HCT116 (cell line): ENCODE measurements at places on chromosomes 3 and 15. TPM values are rescaled to one million over a fixed set of nuclear protein-coding genes. Genes with fewer than 3 reads are reported as not detected.

DNA sequence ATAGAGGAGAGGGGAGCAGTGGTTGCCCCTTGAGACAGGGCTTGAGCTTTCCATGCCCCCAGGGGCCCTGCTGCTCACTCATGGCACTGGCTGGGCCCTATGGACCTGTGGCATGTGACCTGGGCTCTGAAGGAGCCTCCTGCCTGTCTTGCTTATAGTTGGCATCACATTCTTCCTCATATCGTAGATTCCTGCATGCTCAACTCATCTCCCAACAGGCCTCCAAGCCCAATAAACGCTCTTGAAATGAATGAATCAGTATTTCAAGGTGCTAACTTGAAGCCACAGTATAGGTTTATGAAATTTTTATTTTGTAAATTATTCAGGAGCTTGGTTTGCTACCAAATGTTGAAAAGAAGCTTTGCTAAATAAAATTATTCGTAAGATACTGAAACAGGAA is 93.3 kb upstream of the SLC7A14 start:
- DNase-seq: no peak
- H3K4me1 ChIP-seq: no peaks in the 10 kb centered on the region
- H3K27me3 ChIP-seq: no peaks in the 10 kb centered on the region

DTWD1 gene
- total RNA-seq: 34.5 TPM

SPINT1 gene
- total RNA-seq: 123 TPM

AGBL1 gene
- total RNA-seq: not detected

GOLGA6A gene
- total RNA-seq: 0.39 TPM

ATP13A4 gene
- total RNA-seq: 0.15 TPM

CCDC54 gene
- total RNA-seq: not detected

- no peak for DNase-seq
- no peaks in the 10 kb centered on the region for H3K27me3 ChIP-seq
- H3K27ac ChIP-seq: no peak overlapping the region
- H3K36me3 ChIP-seq: no peaks in the 10 kb centered on the region
Measured at GRCh38 chr3:183155499-183155898, 7.0 kb downstream of the LAMP3 start.

DNA sequence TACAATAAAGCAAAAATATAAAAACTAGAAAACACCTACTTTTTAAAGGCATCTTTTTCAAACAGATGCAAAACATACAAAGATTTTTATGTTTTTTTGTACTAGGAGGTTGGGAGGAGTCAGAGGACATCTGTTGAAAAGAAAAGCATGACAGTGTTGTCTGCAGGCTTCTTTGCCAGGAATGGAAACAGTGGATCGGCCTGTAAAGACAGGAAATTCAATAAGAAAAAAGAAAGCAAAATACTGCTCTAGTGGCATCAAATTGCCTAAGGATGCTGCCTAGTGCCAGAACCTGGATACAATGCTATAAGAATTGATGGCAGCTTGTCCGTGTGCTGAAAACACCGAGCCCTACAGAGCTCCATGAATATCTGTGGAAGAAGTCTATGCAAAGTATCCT is 69.9 kb downstream of the TBC1D5 start:
- H3K27ac ChIP-seq: no peak overlapping the region
- H3K4me3 ChIP-seq: no peak overlapping the region
- H3K4me1 ChIP-seq: no peaks in the 10 kb centered on the region
- H3K36me3 ChIP-seq: no peaks in the 10 kb centered on the region

TM4SF1 gene
- 0.66 TPM for total RNA-seq

DNA sequence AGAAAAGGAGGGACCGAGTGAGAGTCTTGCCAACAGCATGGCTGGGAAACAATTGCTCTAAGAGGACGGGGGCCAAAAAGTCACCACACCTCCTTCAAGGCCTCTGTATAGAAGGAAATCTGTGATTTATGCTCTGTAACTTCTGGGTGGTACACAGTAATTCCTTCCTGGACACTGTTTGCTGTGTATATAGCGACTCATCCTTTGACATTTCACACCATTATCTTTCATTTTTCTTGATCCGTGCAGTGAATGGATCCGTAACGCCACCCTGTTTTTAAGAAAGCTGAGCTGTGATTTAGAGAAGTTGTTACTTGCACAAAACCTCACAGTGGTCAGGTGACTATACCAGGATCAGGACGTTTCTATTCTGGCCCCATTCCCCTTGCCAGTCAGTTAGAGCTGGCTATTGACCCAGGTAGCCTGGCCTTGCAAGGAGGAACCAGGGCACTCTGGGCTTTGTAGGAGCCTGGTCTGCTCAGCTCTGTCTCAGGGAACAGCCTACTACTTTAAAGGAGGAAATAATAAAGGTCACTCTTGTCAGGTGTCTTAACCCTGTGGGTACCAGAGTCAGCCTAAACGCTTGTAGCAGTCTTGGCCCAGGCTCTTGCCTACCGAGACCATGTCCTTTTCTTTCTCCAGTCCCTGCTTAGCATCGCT is 86.5 kb upstream of the MYZAP start:
- DNase-seq: no peak
- peaks cover 20% of the 10 kb centered on the region; the same call in 1 of the 2 replicates for H3K4me1 ChIP-seq
- H3K36me3 ChIP-seq: no peaks in the 10 kb centered on the region
- H3K4me3 ChIP-seq: no peak overlapping the region

DUSP7 gene
- 16.6 TPM for total RNA-seq

- H3K36me3 ChIP-seq: no peaks in the 10 kb centered on the region
- no peak for DNase-seq
- H3K4me3 ChIP-seq: no peak overlapping the region
Measured at GRCh38 chr15:83278191-83278590, 6.3 kb downstream of the BNC1 start.

EAF2 gene
- total RNA-seq: 4.4 TPM

MST1R gene
- total RNA-seq: 113 TPM

RIOX2 gene
- 39.1 TPM for total RNA-seq

DNA sequence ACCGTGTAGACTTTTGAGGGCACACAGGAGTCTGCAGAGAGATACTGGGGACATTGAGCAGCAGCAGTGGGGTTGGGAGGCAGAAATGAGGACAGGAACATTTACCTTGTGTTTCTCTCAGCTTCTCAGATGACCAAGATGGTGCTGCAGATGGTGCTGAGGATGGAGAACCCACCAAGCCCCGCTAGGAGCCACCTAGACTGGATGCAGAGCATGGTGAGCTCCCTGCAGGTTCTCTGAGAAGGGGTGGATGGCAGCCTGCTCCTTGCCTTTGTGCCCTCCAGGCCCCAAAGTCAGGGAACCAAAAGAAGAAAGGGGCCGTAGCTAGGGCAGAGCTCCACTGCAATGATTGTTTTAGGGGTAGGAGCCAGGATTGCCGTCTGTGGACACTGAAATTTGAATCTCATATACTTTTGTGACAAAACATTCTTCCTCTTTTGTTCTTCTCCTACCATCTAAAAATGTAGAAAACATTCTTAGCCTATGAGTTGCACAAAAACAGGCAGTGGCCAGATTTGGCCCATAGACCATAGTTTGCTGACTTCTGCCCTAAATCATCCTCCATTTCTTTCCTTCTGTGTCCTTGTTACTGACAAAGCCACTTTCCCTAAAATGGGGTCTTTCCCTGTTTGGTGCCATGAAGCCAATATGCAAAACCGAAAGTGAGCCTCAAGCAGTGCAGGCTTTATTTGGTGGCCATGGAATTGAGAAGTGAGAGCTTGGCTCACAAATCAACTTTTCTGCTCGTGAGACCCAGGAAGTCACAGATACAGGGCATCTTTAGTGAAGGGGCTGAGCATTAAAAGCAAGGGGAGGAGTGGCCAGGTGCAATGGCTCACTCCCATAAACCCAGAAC is 11.9 kb upstream of the MUC20 start:
- no peak overlapping the region for H3K4me3 ChIP-seq
- no peak for DNase-seq
- H3K27ac ChIP-seq: no peak overlapping the region
- no peaks in the 10 kb centered on the region for H3K36me3 ChIP-seq
- H3K27me3 ChIP-seq: no peaks in the 10 kb centered on the region

P2RY13 gene
- total RNA-seq: not detected

SPTBN5 gene
- total RNA-seq: 0.96 TPM

DNA sequence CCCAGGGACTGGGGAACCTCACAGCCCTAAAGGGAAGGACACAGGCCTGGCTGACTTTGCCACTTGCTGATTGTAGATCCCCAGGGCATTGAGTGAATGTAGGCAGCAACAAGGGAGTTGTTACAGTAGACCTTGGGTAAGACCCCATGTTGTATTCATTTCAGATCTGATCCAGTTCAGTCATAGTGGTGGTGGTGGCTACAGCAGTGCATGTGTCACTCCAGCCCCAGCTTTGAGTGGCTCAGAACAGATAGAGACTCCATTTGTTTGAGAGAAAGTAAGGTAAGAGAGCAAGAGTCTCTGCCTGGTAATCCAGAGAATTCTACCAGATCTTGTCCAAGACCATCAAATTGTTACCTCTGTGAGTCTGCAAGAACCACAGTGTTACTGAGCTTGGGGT is 278.7 kb upstream of the SATB1 start:
- no peaks in the 10 kb centered on the region for H3K4me1 ChIP-seq
- H3K4me3 ChIP-seq: no peak overlapping the region
- no peak for DNase-seq
- H3K27me3 ChIP-seq: no peaks in the 10 kb centered on the region
- H3K36me3 ChIP-seq: no peaks in the 10 kb centered on the region

GRCh38 chr15:48370460-48370859 is 39.2 kb downstream of the DUT start:
- no peak for DNase-seq
- no peak overlapping the region for H3K4me3 ChIP-seq
- H3K36me3 ChIP-seq: no peaks in the 10 kb centered on the region
- no peak overlapping the region for H3K27ac ChIP-seq

- H3K4me3 ChIP-seq: no peak overlapping the region
- no peak for DNase-seq
- no peaks in the 10 kb centered on the region for H3K36me3 ChIP-seq
Measured at GRCh38 chr3:135641761-135642160, 323.8 kb upstream of the PPP2R3A start.

- no peak overlapping the region for H3K4me3 ChIP-seq
- no peak overlapping the region for H3K27ac ChIP-seq
- no peaks in the 10 kb centered on the region for H3K27me3 ChIP-seq
- no peaks in the 10 kb centered on the region for H3K4me1 ChIP-seq
- DNase-seq: no peak
Measured at GRCh38 chr3:8581373-8581772, 63.2 kb downstream of the SSUH2 start.

NBEAL2 gene
- 72.9 TPM for total RNA-seq

DNA sequence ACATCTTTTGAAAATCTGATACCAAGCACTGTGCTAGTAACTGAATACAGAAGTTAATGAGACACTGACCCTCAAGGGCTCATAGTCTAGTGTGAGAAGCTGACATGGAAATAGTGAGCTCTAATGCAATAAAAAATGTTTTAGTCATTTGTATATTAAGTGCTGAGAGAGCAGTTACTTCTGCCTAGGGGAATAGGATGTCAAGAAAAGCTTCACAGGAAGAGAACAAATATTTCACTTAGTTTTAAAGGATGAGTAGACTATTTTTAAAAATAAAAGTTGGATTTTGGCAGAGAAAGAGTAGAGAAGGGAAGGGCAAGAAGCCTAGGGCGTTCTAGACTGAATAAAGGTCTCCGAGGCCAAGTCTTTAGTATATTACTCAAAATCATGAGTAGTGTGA is 158.4 kb downstream of the ATG7 start:
- H3K27ac ChIP-seq: no peak overlapping the region
- no peaks in the 10 kb centered on the region for H3K36me3 ChIP-seq
- no peak for DNase-seq

- no peak for DNase-seq
- no peaks in the 10 kb centered on the region for H3K4me1 ChIP-seq
- H3K27me3 ChIP-seq: no peaks in the 10 kb centered on the region
- H3K36me3 ChIP-seq: no peaks in the 10 kb centered on the region
- H3K4me3 ChIP-seq: no peak overlapping the region
Measured at GRCh38 chr3:76463501-76463900, 576.4 kb upstream of the ROBO2 start.

ILDR1 gene
- total RNA-seq: 2.9 TPM

- H3K27ac ChIP-seq: no peak overlapping the region
- DNase-seq: no peak
- no peaks in the 10 kb centered on the region for H3K27me3 ChIP-seq
- H3K4me1 ChIP-seq: no peaks in the 10 kb centered on the region
- peaks cover 19% of the 10 kb centered on the region for H3K36me3 ChIP-seq
Measured at GRCh38 chr3:45976191-45977091, 19.2 kb downstream of the FYCO1 start.

CMTM8 gene
- 19.4 TPM for total RNA-seq

- peak overlapping the region; percentile 99 for H3K27ac ChIP-seq
- H3K36me3 ChIP-seq: peaks cover 41% of the 10 kb centered on the region
- no peak for DNase-seq
- peak overlapping the region; percentile 92 for H3K4me3 ChIP-seq
Measured at GRCh38 chr3:186782542-186783057, 777 bp upstream of the EIF4A2 start.

DNA sequence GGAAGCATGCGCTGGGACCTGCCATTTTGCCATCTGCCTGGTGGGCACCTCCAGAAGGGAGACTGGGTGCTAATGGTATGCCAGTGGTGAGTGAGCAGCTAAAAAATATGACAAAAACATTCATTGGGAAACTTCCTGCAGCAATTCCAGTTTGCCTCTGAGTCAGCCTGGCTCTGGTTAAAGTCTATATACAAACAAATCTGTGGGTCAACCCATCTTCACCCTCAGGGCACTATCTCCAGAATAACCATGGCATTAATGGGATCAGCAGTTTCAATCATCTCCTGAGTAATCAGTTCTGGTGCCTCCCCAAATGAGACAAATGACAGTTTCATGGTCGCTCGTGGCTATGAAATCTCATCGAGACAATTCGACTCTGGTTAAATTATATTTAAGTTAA is 21.5 kb downstream of the FRMD4B start:
- no peak for DNase-seq
- no peaks in the 10 kb centered on the region for H3K36me3 ChIP-seq
